ENCODE measurements at places on chromosomes 4 and X.

GRCh38 chr4:114677346-114677979 is 78.9 kb downstream of the UGT8 start:
- no peak for DNase-seq

GRCh38 chr4:81963015-81963762 is 410.6 kb downstream of the HNRNPD start:
- DNase-seq, result no peak

- DNase-seq, result no peak
These were observed 292.6 kb downstream of the FBXO8 start for GRCh38 chr4:173990869-173991210.

- peak; percentile 24 for DNase-seq
These were observed 13.9 kb downstream of the FNIP2 start for GRCh38 chr4:158782551-158783360.

- DNase-seq, result no peak
These were observed 19.7 kb downstream of the CYSLTR1 start for GRCh38 chrX:78307665-78308064.

DNA sequence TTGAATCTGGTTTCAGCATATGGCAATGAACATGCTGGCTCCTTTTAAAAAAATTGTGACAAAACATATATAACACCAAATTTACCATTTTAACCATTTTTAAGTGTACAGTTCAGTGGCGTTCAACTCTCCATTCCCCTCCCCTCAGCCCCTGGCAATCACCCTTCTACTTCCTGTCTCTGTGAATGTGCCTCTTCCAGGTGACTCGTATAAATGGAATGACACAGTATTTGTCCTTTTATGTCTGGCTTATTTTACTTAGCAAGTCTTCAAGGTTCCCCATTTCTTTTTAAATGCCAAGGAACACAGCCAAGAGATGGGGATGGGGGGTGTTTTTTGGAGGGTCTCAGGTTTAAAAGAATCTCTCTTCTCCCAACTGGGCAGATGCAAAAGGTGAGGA is 35.4 kb upstream of the BCLAF3 start:
- no peak for DNase-seq

GRCh38 chr4:173367285-173367684 is 3.5 kb upstream of the SAP30 start:
- no peak for DNase-seq

- DNase-seq, result no peak
These were observed 88.0 kb downstream of the LEF1 start for GRCh38 chr4:108080747-108081146.

DNA sequence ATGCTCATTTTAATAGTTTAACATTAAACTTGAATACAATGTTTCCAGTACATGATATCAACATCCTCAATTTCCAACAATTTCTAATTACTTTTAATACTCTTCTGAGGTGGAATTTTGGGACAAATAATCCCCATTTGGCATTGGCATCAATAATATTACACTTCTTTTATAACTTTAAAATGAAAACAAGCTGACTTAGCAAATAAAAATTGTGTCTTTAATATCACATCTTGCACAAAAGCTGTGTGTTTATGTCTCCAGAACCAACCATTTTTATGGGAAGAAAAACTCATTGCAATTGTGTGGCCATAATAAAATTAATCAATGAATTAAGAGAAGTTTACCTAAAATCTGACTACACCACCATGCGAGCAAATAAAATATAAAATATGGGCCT is 2552.6 kb downstream of the PCDH7 start:
- no peak for DNase-seq

DNA sequence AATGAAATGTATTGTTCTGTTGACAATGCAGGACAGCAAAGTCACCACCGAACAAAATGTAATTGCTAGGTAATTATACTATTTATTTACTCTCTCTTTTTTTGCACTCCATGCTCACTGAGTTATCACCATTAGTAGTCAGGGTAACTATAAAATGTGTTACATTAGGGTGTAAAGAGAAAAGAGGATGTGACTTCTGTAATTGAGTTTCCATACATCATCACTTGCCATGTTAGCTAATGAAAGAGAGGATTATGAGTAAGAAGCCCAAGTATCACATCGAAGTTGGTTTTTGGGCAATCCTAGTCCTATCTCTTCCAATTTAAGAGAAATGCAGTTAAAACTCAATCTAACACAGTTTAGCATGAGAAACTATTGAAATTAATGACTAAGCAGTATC is 7.6 kb downstream of the ZXDA start:
- DNase-seq, result no peak

GRCh38 chrX:138014577-138014976 is 448.6 kb downstream of the ZIC3 start:
- DNase-seq, result no peak

- no peak for DNase-seq
These were observed 15.6 kb downstream of the TNMD start for GRCh38 chrX:100600340-100600739.

GRCh38 chr4:149296084-149296483 is 519.6 kb downstream of the IQCM start:
- DNase-seq, result no peak

- no peak for DNase-seq
These were observed 140.0 kb downstream of the DHRSX start for GRCh38 chrX:2360731-2361130.

DNA sequence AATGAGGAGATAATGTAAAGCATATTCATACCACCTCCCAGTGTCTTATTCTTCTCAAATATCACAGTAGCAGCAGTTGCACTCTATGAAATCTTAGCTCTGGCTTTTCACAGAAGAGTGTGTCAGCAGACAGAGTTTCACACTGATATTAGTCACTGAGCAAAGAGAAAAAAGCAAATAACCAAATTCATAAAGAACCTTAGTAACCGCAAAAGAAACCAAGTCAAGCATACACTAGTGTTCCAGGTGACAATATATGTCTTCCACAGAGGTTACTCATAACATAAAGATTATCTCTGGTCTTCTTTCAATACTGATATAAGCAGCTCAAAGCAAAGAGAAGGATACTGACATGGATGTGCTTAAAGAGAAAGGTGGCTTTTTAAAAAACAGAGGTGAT is 181.7 kb upstream of the EDNRA start:
- no peak for DNase-seq

GRCh38 chr4:8267077-8267476 is 2.5 kb upstream of the HTRA3 start:
- DNase-seq, result peak; percentile 91

DNA sequence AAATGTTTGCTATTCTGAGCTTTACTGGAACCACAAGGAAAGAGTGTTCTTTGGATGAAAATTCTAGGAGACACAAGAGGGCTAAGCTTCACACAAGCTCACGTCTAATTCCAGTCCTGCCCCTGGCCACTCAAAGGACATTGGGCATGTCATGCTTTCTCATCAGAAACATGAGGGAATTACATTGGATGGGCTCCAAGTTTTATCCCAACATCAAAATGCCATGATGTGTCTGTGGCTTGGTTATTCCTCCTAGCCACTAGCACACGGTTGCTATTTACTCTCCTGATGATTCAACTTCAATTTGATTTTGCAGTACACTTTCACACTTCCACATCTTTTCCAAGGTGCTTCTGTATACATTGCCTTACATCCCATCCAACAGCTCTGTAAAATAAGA is 149.6 kb upstream of the FAM9B start:
- DNase-seq, result no peak

GRCh38 chr4:61068745-61069144 is 131.4 kb upstream of the ADGRL3 start:
- no peak for DNase-seq

- no peak for DNase-seq
These were observed 2.1 kb downstream of the GEMIN8 start for GRCh38 chrX:14027511-14028019.

DNA sequence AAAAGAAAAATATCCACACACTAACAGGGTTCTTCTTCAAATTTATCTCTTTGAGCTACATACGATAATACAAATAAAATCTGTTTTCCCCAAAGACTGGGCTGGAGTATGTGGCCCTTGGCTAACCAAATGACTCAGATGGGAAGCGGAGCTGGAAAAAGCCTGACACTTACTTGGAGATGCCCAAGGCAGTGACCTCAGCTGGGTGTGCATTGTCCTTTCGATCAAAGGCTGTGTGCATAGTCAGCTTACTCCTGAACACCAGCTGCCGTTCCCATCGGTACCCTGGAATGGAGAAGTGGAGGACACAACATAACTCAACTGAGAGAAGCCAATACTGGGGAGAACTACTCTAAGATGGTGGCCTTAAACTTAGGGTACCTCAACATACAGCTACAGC is 95.1 kb downstream of the CDS1 start:
- no peak for DNase-seq

DNA sequence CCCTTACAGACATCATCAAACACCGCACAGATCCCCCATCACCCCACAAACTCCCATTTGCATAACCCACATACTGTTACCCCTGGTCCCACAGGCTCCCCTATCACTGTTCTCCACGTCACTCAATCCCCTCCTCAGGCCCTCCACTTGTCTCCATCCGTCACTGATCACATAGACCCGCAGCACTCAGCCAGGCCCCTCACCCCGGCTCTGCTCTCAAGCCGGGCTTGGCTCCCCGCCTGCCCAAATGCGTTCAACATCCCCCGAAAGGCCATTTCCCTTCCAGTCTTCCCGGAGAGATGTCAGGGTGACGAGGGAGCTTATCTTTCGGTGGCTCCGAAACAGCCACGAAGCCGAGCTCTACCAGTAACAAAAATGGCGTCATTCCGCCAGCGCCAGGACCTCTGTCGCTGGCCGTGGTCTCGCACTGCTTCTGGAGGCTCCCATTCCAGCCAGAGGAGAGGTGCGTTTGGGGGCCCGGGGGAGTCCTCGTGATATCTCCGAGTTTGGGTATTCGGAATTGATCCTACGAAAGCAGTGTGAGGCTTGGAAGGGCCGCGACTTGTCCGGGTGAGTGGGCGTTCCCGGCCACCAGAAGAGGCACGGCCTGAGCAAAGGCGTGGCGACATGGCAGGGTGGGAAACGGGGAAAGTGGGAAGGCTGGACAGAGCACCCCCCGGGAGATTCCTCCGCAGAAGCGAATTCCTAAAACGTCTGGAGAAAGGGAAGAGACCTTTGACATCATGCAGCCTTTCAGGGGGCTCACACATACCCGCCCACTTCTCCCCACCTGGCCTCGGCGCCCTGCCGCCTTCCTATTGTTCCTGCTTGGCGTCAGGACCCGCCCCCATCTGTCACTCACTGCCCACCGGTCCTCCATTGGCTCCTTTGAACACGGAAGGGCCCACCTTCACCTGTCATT is at the start of gene ZNF630:
ZNF630 (minus strand) TSS at position 577 of the 922 bp plus-strand sequence. CDS start 4,754 bp downstream, outside the sequence.
- DNase-seq, result peak; percentile 41

GRCh38 chr4:74123065-74123728 is 24.2 kb upstream of the CXCL2 start:
- DNase-seq, result peak; percentile 50

DNA sequence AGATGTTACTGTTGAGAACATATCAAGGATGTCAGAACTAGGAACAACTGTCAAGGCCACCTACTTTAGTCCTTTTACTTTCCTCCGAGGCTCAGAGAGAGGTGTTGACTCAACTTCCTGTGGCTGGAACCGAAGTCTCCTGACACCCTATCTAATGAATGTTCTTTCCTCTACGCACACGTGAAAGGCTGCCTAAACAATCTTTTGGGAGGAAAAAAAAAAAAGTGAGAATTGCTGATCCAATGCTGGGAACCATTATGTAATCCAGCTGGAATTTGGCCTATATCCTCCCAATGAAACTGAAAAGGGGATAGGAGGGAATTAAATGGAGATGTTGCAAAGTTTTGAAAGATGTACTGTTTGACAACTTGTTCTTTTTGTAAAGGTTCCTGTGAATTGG is 8.3 kb upstream of the MAP7D3 start:
- peak; percentile 32 for DNase-seq

DNA sequence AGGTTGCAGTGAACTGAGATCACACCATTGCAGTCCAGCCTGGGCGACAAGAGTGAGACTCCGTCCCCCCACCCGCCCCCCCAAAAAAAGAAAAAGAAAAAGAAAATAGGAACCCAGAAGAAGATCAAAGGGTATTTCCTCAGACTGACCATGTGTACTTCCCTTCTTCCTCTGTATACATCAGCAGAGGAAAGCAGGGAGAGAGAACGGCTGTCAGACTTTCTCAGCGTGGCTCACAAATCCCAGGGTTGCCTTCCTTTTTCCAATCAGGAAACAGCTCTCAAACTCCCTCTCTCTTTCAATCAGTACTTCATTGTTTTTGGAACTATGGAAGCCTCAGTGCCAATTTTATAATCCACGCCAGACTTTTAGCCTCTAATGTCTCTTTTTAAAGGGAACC is 59.1 kb downstream of the CHRNA9 start:
- DNase-seq, result no peak

DNA sequence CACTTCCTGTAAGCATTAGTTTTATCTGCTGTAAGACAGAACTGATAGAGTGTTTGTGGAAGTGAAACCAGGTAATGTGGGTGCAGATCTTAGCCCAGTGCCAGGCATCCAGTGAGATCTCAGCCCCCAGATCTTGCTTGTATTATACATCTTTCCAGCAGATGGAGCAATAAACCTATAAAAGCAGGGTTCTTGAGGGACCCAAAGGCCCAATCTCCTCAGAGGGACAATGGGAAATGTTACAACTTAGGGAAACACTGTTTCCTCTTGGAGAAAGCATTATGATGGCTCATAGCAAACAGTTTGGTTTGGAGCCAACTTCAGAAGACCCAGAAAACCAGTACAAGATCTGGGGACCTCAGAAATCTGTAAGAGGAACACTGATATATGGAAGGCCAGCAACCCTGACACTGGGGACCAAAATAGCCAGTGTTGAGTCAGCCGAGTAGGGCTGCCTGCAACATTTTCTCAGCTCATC is 206.3 kb downstream of the SLC7A11 start:
- DNase-seq, result peak; percentile 75

GRCh38 chr4:52260514-52261210 is 209.6 kb downstream of the SPATA18 start:
- DNase-seq, result no peak

DNA sequence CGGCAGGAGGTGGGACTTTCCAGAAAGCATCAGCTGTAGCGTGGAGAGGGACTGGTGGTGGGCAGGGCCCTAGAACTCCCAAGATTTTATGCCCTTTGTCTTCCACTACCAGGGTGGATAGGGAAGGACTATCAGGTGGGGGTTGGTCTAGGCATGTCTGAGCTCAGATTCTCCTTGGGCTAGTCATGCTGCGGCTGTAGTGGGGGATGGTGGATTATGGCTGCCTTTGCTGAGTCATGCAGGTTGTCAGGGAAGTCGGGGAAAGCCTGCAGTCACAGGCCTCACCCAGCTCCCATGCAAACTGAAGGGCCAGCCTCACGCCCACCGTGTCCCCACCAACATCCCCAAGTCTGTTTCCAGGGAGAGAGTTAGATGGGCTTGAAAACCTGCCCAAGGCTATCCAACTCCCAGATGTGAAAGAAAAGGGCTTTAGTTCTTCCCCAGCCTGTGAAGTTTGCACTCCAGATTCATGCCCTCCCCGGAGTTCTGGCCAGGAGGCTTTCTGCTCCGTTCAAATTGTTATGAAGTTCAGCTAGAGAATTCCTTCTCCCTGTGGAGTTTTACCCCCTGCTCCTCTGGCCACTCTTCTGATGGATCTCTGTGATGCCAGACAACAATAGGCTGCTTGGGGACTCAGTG is 13.4 kb upstream of the MEPE start:
- DNase-seq, result peak; percentile 60

Measured in GM03348 (cell line).